ENCODE measurements at places on chromosomes 12 and 14.

DNA sequence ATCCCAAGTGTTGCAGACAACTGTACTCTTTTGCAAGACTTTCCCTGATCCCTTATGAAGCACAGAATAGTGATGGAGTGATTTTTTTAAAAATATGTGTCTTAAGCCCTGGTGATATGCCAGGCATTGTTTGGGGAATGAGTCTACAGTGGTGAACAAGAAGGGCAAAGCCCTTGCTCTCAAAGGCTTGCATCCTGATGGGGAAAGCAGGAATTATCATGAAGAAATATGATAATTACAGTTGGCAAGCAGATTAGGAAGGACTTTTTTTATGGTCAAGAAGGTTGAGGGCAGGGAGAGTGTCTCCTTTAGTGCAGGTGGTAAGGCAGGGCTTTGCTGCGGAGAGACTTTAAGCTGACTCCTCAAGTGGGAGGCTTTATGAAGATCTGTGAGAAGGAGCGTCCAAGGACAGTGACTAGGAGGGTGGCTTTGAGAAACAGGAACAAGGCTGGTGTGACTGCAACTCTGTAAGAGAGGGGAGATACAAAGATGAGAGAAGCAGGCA lies 100.2 kb downstream of the SYNE2 start:
- no peak overlapping the region for H3K27ac ChIP-seq
- DNase-seq: no peak
- no peaks in the 10 kb centered on the region for H3K27me3 ChIP-seq

GRCh38 chr12:43060742-43061141 lies 471.2 kb upstream of the PRICKLE1 start:
- no peak overlapping the region for H3K4me3 ChIP-seq
- H3K4me1 ChIP-seq: peaks cover 40% of the 10 kb centered on the region
- H3K36me3 ChIP-seq: no peaks in the 10 kb centered on the region

DNA sequence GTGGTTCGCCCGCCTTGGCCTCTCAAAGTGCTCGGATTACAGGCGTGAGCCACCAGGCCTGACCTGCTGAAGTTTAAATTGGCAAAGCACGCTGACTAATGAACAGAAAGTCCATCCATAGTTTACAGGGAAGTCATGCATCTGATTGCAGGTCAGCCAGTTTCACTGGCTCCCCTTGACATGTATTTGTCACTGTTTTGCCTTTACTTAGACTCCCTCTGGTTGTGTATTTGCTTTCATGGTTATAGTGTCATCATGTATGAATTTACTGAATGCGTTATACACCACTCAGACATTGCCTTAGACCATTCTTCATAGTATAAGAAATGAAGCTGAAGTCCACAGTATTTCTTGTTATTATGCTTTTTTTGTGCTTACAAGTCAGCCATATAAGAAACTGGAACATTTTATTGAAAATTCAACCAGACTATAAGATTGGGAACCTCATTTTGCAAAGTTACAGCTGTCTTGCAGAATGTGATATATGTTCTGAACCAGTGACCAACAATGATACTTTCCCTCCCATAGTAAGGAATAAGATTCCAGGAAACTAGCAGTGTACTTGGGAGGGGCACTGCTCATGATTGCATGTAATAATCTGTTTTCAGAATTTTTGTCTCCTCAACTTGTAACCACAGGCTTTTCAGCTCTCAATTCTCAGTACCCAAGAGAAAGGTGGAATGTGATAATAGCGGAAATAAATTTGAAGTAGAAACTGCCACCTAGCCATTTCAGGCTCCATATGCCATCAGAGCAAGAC lies 51.9 kb upstream of the ATF7IP start:
- H3K27ac ChIP-seq: no peak overlapping the region
- H3K36me3 ChIP-seq: no peaks in the 10 kb centered on the region
- H3K4me3 ChIP-seq: no peak overlapping the region
- H3K27me3 ChIP-seq: no peaks in the 10 kb centered on the region
- DNase-seq: no peak
- no peaks in the 10 kb centered on the region for H3K4me1 ChIP-seq

DNA sequence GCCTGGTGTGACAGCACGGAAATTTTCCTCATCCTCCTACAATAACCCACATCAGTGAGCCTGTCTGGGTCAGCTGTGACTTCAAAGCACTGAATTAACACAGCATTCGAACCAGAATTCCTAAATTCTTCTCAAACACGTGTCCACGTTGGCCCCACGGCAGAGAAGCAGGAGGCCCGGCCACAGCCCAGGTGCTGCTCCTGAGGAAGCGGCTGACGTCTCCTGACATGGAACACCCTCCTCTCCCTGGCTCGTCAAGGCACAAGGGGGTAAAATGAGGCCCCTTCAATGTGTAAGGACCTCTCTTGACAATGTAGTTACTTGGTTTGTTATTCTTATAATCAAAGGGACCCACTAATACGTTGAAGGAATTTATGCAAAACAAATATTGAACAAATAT lies 156.3 kb upstream of the GSC start:
- DNase-seq: no peak
- H3K4me1 ChIP-seq: peaks cover 22% of the 10 kb centered on the region
- H3K27me3 ChIP-seq: no peaks in the 10 kb centered on the region
